Ammon's horn (tissue), 1 donor: ENCODE measurements at places on chromosomes 12 and 14.

DNA sequence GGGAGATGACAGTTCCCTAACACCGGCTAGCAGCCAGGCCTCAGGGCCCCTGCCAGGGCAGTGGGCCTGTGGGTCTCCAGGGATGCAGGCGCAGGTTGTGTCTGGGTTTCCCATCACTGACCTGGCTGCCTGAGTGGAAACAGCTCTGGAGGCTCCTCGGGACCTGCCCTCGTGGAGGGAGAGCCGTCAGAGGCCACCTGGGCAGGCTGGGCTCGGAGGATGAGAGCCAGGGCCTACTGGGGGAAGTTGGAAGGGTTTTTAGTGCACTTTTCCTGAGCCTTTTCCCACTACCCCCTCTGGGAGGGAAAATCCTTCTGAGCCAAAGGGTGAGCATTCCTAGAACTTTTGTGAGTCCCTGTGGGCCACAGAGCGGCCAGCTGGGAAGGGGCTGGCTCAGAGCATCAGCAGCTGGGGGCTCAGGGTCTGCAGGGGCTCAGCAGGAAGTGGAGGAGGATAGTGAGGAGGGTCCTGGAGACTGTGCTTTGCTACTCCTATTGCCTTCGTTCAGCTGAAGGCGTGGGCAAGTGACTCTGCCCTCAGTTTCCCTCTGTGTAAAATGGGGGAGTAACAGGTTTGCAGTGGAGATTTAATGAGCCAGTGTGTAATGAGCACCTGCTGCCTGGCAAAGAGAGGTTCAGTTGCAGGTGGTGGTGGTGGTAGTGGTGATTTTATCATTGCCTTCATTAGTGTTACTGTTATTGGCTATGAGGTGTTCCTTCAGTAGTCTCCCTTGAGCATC, 1.8 kb downstream of the SH2B3 start:
- DNase-seq, result no peak

DNA sequence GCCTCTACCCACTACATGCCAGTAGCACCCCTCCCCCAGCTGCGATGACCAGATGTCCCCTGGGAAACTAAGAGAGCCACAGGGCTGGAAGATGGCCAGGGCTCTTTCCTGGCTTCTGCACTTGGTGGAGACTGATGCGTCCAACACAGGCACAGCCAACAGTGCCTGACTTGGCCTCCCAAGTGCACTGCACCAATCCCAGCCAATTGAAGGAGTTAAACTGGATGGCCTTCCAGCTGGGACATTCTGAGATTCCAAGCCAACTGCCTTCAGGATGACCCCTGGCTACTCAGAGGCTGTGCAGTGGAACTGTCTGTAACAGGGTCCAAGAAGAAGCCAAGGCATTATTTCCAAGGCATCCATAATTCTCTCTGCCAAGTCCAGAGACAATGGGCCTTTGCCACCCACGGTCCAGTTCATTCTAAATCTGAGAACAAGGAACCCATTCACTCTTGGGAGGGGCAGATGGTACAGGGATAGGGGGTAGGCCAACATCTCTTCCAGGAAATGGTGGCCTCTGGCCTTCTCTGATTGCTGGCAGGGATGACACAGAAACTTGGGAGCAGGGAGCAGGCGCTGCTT, 35.2 kb downstream of the PRIMA1 start:
- peak; percentile 95 for DNase-seq

GRCh38 chr14:105176513-105176912, 4.6 kb downstream of the NUDT14 start:
- DNase-seq, result no peak

- DNase-seq, result no peak
These were observed 43.6 kb downstream of the IRF2BPL start for GRCh38 chr14:76984787-76985375.

DNA sequence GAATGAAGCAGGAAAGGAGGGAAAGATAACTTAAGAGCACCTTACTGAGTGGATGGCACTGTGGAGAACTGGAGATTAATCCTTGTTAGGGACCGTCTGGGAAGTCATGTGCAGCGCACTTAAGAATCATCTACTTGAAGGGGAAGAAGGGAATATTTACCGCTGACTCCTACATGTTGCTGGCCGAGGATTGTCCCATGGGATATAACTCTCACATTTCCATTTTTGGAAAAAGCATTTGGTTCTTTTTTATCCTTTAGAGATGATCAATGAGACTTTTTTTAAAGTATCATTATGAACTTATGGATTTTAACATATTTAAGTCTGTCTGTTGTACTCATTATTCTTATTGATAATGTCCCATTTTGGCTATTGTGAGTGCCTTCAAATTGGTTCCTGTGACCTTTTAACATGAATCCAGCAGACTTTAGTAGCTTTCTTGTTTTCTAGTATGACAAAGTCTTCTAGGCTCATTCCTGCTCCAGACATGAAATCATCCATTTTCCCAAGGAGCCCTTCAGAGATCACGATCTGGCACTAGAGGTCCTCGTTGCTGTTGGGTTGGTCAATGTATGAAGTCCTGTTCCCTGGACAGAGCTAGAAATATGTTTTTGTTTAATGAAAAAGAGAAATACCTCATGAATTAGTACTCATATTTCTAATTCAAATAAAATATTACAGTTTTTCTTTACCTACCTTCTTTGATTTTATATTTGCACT, 20.2 kb upstream of the FAM234B start:
- DNase-seq, result peak; percentile 17

GRCh38 chr14:21003788-21004346, 4.8 kb downstream of the SLC39A2 start:
- no peak for DNase-seq

GRCh38 chr12:66733839-66734238, 55.0 kb upstream of the GRIP1 start:
- no peak for DNase-seq

- DNase-seq, result no peak
These were observed 196.2 kb upstream of the C14orf180 start for GRCh38 chr14:104383088-104383995.

DNA sequence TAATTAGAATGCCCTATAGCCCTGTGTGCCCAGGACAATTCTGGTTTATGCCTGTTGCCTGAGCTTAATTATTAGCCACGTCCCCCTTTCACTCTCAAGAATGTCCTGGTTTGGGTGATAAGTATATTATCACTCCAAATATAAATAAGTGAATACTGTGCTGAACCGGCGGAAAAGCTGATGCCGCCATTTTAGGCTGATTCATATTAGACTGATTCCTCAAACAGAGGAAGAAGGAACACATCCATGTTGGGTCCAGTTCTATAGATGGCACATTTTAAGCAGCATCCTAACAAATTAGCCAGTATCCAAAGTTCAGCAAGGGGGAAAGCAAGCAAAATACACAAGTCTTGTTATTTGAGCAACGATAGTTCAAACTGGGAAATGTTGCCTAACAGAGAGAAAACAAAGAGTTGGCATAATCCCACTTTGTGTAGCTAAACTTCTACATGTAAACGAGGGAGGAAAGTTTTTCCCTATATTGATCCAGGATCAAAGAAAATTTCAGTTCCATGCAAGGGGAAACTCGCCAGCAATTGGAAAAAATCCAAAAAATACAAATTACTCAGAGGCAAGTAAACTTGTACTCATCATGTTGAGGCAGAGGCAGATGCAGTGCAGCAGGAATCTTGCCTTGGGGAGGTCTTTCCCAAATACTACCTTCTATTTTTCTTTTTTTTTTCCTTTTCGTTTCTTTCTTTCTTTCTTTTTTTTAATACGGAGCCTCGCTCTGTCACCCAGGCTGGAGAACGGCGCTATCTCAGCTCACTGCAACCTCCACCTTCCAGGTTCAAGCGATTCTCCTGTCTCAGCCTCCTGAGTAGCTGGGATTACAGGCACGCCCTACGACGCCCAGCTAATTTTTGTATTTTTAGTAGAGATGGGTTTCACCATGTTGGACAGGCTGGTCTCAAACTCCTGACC, 96.2 kb downstream of the ITPR2 start:
- no peak for DNase-seq

DNA sequence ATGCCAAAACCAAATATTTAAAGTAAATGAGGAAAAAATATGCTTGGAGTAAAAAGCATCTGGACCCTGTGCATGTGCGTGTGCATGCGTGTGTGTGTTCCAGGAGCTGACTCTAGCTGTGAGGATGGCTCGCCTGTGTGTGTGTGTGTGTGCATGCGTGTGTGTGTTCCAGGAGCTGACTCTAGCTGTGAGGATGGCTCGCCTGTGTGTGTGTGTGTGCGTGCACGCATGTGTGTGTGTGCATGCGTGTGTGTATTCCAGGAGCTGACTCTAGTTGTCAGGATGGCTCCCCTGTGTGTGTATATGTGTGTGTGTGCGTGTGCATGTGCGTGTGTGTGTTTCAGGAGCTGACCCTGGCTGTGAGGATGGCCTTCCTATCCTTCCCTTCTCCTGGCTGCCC, 357.7 kb downstream of the CACNA1C start:
- no peak for DNase-seq

GRCh38 chr14:67674480-67675218, at the start of gene VTI1B:
Gene VTI1B, minus strand, starts transcription at chr14:67674632. Its CDS starts 143 bp downstream, at chr14:67674489.
- DNase-seq, result peak; percentile 84

DNA sequence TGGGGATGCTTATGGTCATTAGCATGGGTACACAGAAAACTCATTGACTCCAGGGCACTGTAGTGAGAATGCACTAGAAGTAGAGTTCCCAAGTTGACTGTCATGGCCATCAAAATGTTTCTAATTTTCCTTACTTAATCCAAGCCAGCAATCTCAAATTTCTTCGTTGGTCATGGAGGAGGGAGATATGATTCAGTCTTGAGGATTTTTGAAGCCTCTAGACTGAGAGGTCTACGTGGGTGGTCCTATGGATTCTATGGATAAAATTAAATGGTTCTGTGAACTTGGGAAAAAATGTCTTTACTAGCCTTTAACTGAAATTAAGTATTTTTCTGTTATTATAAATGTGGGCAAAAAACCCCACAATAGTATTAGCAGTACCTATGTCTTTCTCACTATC, 508.5 kb downstream of the FUT8 start:
- no peak for DNase-seq

- no peak for DNase-seq
These were observed 62.3 kb downstream of the SUSD6 start for GRCh38 chr14:69673578-69674305.
